ENCODE measurements at places on chromosomes 3 and 15.

DNA sequence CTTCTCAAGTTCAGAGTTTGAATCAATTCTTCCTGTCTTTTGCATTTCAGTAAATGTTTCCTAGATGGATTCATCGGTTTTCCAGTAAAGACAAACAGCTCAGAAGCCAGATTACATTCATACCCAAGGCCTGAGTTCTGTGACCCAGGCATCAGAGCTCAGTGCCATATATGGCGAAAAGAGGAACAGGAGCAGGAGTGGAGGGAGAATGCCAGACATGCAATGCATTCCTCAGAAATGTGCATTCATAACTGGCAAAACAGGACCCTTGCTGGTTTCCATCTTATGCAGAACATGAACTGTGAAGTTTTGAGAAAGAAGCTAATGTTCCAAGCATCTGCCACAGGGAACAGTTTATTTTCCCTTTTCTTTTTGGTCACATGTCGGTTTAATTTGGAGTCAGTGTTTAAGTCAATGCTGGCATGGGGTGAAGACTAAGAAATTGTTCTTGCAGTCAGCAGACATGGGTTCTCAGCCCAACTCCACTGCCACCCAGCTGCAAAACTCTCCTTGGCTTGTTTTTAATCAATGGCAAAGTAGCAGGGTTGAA lies 116.5 kb downstream of the LPP start:
- DNase-seq = no peak

GRCh38 chr15:38972831-38973230 lies 408.2 kb upstream of the RASGRP1 start:
- no peak for DNase-seq

DNA sequence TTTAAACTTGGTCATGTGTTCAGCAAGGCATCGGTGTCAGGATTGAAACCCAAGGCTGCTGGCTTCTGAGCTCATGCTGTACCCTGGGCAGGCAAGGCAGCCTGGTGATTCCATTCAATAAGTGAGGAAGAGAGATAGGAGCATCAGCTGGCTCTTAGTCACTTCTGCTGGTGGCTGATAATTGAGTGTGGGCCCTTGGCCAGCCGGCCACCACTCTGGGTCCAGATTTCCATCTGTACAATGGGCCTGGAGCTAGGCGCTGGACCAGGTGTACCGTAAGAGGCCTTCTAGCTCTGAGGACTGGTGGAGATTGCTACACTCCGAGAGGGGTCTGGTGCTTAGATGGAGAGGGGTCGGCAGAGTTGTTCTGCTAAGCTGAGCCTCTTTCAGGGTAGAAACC lies 4.3 kb downstream of the CD276 start:
- no peak for DNase-seq

DNA sequence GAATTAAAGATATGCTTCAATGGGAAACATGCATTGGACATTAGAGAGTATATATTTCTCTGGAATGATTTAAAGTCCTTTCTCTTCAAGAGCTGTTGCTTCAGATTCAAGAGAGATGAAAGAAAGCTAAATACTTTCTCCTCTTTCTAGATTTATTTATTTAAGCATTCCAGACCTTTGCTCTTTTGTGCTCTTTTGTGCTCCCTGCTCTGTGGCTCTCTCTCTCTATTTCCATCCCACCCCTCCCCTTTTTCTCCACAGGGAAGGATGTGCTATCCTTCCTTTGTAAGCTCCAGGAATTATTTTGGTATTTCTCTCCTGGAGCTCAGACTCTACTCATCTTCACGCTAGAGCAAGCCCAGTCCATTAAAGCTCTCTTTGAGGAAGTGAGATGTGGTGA lies 871.9 kb upstream of the GBE1 start:
- DNase-seq = no peak

- DNase-seq = no peak
Observed at GRCh38 chr3:120449701-120450599, 842 bp downstream of the FSTL1 start.

GRCh38 chr3:175308097-175308496 lies 449.0 kb downstream of the NAALADL2 start:
- no peak for DNase-seq

DNA sequence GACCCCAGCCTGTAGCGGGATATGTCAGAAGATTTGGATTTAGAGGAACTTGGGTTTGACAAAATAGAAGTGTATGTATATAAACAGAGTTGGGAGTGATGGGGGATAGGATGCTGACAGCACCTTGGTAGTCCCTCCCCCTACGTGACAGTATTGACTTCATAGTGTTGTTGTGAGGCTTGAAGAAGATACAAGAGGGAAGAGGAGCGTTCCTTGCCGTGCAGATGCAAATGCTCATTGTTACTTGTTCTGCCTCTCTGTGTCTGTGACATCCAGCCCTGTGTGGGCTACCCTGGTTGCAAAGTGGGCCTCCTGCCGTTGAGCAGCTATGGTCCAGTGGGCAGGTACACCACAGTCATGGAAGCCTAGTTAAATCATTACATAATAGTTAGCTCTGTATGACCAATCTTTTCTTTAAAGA lies 45.0 kb downstream of the SMAD3 start:
- DNase-seq = no peak

DNA sequence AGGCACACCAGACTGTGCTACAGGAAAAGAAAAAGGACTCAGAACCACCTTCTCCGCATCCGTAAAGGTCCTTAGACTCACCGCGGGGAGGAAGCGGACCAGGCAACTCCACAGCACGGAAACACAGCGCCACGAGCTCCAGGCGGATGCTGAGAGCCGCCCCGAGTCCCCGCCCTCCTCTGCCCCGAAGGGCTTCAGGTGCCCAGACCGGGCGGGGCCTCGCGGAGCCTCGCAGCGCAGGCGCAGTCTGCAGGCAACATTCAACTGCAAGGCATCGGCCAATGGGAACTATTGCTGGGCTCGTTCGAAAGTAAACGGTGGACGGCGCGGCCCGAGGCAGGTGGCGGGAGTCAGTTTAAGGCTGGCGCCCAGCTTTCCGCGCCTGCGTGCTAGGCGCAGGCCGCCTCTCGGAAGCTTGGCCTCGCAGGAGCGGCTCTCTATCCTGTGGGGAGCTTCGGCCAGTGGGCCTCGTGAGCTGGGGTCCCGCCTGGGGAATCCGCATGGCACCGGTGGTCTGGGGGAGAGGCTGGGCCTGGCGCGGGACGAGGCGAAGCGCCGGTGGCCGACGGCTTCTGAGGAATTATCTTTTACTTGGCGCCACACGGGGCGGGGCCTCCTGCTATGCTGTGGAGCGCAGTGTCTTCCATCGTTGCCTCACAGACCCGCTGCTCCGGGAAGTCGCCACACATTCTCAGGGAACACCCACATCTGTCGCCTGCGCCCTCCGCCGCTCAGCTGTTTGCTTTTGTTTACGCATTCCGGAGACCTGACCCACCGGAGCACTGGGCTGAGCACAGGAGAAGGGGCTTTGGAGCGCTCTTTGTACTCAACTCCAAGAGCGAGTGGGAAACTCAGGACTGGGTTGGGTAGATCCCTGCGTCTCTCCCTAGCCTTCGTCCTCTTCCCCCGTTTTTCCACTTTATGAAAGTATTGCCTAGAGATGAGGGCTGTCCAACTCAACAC lies at the start of gene TRIM59:
Gene TRIM59, minus strand, starts transcription at position 151 of the 963 bp plus-strand sequence. CDS start 10,603 bp downstream, outside the sequence.
- DNase-seq = peak; percentile 96

DNA sequence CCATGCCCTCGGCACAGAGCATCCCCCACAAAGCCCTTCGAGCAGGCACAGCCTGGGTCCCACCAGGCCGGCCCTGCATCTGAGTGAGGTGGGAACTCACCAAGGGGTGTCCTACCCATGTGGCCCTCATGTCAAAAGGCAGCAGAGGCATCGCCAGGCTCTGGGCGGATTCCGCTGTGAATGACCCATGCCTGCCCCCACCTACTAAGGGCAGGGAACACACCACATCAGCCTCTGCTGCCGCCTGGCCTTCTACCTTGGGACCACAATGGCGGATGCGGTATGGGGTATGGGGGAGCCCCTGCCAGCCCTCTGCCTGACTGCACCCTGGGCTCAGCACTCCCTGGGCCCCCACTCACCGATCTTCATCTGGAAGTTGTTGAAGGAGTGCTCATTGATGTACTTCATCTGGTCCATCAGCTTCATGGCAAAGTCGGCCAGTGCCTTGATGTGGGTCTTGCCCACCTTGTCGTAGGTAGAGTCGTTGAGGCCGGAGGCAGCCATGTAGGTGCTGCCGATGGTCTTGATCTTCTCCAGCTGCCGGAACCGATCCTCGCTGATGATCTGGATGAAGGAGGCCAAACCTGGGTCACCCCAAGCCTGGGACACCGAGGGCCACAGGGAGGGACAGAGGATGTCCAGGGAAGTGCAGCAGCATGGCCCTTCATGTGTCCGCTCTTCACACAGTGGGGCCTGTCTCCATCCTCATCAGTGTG lies 87.8 kb downstream of the SEC22A start:
- no peak for DNase-seq

- no peak for DNase-seq
Observed at GRCh38 chr3:111596328-111596727, 1.2 kb upstream of the ZBED2 start.

DNA sequence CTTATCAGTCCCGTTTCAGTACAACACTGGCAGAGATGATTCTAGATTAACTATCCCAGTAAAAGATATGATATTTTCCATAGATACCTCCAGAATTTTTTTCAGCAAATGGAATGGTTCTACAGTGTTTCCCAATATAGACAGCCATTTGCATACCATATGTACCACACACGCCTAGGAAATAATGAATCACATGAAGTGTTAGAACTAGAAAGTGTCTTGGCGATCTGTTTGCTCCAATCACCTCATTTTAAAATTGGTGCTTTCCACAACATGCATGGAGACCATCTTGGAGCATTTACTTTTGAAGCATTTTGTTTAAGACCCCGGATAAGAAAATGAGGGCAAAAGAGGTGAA lies 2.0 kb downstream of the C2CD4A start:
- no peak for DNase-seq

DNA sequence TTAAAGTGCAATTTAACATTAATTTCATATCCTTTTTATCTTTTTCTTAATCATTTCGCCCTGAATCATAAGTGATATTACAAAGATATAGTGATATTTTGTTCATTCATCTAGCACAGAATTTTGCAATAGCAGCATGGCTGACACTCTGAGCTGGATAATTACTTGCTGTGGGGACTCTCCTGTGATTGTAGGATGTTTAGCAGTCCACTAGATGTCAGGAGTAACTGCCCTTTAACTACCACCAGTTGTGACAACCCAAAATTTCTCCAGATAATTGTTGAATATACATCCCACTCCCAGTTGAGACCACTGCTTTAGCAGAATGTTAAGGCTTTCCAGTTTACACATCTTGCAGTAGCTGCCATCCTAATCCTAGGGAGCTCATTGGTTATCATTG lies 196.8 kb upstream of the MBNL1 start:
- DNase-seq = no peak

DNA sequence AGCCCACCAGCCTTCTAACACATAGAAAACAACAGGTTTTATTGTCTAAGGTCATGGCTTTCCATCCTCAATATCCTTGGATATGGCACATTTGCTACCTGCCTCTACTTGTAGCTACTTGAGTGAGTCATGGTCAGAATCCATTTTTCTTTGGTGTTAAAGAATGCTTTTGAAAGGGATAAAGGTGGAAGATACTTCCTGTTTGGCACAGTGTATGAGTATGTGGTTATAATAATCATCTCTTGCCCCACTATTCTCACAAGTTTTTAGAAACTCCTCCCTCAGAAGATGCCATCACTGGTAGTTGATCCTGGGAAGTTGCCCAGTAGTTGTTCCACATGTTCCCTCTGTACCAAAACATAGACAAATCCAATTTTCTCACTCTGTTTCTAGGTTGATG lies 508.6 kb upstream of the IL12A start:
- no peak for DNase-seq

- no peak for DNase-seq
Observed at GRCh38 chr15:33473005-33473404, 162.2 kb downstream of the RYR3 start.

- DNase-seq = no peak
Observed at GRCh38 chr15:77810130-77810571, 177.4 kb upstream of the LINGO1 start.

GRCh38 chr3:128399221-128399915 lies 67.3 kb downstream of the DNAJB8 start:
- DNase-seq = no peak

GRCh38 chr3:37400945-37401344 lies 226.6 kb upstream of the LRRFIP2 start:
- DNase-seq = no peak

GRCh38 chr3:38283810-38284755 lies 2.0 kb downstream of the SLC22A14 start:
- no peak for DNase-seq

GRCh38 chr15:64131547-64131946 lies 20.0 kb upstream of the SNX22 start:
- DNase-seq = no peak

GRCh38 chr15:49751751-49752150 lies 130.9 kb downstream of the DTWD1 start:
- no peak for DNase-seq

GRCh38 chr15:59300618-59301139 lies 72.0 kb downstream of the MYO1E start:
- no peak for DNase-seq

GRCh38 chr3:186075931-186076567 lies 32.8 kb downstream of the ETV5 start:
- DNase-seq = no peak

- peak; percentile 32 for DNase-seq
Observed at GRCh38 chr3:139533781-139534454, 5.6 kb downstream of the RBP1 start.

- DNase-seq = no peak
Observed at GRCh38 chr3:53773611-53774368, 72.4 kb downstream of the CHDH start.

DNA sequence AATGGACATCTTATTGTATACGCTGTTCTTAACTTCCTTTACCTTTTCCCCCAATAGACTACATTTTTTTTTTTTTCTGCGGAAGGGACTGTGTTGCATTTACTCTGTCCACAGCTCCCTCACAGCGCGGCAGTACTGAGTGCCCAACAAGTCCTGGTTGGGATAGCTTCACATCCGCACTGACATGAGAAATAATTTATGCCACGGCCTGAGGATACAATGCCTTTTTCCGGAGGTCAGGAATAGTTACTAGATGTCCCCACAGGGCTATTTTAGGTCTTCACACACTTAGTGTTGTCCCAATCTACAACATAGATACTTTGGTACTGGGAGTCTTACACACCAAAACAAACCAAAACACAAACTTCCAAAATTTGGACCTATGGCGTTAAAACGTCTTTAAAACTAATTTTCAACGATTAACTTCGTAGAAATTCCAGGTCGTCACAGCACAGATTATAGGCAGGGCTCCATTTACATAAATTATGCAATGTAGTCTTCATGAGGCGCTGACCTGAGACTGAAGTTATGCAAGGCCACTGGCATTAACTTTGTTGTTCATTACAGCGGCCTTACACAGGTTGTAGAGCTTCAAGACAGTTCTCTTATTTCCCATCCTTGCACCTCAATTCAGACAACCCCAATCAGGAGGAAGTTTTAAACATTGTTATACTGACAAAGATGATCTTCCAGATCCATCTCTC lies 989 bp upstream of the PPIB start:
- DNase-seq = no peak

- no peak for DNase-seq
Observed at GRCh38 chr15:62519900-62520299, 354.8 kb upstream of the C2CD4B start.

All from progenitor cell of endocrine pancreas (in vitro differentiated cells).